Fibroblast of lung (primary cell): ENCODE measurements at places on chromosomes 11 and 22.

GRCh38 chr11:18005376-18006129 is 7.3 kb downstream of the SERGEF start:
- no peak for DNase-seq

DNA sequence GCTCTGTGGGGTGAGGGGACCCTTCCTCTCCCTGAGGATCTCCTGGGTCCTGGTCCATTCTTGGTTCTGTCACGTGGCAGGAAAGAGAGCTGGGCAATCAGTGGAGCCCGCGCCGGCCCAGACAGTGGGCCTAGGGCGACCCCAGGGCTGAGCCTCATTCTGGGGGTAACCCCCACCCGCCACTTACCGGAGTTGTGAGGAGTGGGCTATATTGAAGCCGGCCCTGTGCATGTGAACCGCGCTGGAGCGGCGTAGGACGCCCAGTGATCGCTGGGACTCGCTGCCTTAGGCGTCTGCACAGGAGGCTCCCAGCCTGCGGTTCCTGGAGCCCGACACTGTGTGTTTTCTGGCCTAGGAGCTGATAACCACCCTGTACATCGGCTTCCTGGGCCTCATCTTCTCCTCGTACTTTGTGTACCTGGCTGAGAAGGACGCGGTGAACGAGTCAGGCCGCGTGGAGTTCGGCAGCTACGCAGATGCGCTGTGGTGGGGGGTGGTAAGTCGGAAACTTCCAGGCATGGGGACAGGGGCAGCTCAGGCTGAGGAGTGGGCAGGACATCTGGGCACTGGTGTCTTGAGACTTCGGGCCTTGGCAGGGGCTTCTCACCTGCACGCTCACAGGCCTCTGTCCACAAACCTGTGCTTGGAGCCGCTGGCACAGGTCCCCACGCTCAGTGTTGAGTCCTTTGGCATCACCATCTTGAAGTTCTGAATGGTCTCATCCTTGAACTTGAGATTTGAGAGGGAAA is 127.1 kb downstream of the KCNQ1OT1 start:
- DNase-seq, result no peak

- DNase-seq, result no peak
Observed at GRCh38 chr11:45100339-45100738, 46.1 kb upstream of the PRDM11 start.

GRCh38 chr11:10329935-10330334 is 25.1 kb downstream of the ADM start:
- DNase-seq, result peak; percentile 89

- no peak for DNase-seq
Observed at GRCh38 chr22:43292630-43293018, 50.5 kb downstream of the SCUBE1 start.

DNA sequence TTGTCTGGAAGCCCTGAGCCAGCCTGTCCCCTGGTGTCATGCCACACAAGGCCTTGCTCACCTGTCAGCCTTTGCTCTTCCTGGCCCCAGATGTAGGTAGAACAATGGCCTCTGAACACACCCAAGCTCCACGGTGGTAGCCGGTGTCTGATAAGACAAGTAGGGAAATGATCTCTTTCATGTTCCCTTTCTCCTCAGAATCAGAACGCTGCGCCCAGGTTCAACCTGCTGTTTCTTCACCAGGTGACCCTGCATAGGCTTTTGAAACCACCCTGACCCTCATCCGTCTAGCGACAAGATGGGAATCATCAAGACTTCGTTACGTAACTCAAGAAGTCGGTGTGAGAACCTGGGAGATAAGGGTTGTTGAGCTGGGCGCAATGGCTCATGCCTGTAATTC is 28.7 kb upstream of the YWHAH start:
- no peak for DNase-seq

- DNase-seq, result no peak
Observed at GRCh38 chr11:72614381-72614780, 59.8 kb downstream of the PDE2A start.

- DNase-seq, result no peak
Observed at GRCh38 chr22:20260071-20260765, 7.9 kb downstream of the RTN4R start.

DNA sequence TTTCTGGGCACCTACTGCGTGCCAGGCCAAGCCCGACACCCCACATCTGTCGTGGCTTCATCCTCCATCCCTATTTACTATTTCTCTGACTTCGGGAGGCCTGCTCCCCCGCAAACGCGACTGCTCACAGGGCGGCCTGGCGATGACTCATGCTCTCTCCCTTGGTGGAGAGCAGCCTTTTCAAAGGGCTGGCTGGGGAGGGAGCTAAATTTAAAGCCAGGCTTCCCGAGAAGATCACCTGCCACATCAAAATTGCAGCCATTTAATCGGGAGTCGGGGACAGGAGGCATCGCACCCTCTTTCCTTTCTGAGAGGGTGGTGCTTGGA is 24.9 kb upstream of the SHISAL1 start:
- DNase-seq, result peak; percentile 76

DNA sequence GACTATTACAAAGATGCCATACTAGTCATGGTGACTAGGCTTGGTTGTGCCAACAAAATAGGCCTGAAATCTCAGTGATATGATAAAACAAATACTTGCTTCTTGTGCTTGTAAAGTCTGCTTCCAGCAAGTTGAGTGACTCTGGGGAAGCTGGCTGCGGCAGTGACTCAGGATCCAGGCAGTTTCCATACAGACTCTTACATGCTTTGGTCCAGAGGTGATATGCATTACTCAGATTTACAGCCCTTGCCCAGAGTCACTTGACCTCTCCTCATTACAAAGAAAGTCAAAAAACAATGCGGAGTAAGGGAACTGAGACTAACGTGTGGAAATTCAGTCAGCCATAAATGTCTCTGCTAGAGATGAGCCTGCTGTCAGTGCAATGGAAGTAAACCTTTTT is 387.5 kb downstream of the KCNA4 start:
- peak; percentile 80 for DNase-seq

GRCh38 chr22:46329616-46330015 is 5.9 kb upstream of the TRMU start:
- DNase-seq, result no peak

GRCh38 chr11:2390091-2390724 is 10.3 kb upstream of the TSSC4 start:
- no peak for DNase-seq

GRCh38 chr22:39349967-39350726 is at the start of gene SYNGR1:
SYNGR1 (plus strand) TSS chr22:39349991; CDS start chr22:39350011, 20 bp downstream.
- no peak for DNase-seq

GRCh38 chr11:122900587-122901202 is 18.1 kb downstream of the JHY start:
- peak; percentile 68 for DNase-seq

- DNase-seq, result no peak
Observed at GRCh38 chr22:41672780-41673509, 15.7 kb downstream of the SNU13 start.
